Right ventricle myocardium inferior (tissue), 1 donor: ENCODE measurements at places on chromosomes 1 and 21. TPM values are rescaled to one million over a fixed set of nuclear protein-coding genes. Genes with fewer than 3 reads are reported as not detected.

- no peak for DNase-seq
Measured at GRCh38 chr21:39673163-39673562, 60.4 kb downstream of the B3GALT5 start.

GRCh38 chr1:169316556-169316955 is 51.0 kb downstream of the NME7 start:
- no peak for DNase-seq

GRCh38 chr1:210376836-210377372 is 48.2 kb downstream of the HHAT start:
- no peak for DNase-seq

DNA sequence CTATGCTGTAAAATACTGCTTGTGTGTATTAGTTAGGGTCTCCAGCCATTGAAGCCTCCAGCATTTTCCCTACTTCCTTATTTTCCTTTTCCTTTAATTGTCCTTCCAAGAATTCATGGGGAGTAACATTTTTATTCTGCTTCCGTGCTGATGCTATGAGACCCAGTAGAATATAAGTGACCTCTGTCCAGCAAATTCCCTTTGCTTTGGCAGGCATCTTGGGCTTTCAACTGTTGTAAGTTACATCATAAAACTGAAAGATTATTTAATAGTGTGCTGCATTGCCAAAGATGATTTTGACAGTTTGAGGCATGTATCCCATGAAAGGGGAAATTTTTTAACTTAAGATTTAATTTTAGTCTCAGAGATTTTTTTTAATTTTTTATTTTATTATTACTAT is 48.1 kb upstream of the B3GALT2 start:
- no peak for DNase-seq

GRCh38 chr1:14970115-14970798 is 183.3 kb upstream of the TMEM51 start:
- DNase-seq, result no peak

DNA sequence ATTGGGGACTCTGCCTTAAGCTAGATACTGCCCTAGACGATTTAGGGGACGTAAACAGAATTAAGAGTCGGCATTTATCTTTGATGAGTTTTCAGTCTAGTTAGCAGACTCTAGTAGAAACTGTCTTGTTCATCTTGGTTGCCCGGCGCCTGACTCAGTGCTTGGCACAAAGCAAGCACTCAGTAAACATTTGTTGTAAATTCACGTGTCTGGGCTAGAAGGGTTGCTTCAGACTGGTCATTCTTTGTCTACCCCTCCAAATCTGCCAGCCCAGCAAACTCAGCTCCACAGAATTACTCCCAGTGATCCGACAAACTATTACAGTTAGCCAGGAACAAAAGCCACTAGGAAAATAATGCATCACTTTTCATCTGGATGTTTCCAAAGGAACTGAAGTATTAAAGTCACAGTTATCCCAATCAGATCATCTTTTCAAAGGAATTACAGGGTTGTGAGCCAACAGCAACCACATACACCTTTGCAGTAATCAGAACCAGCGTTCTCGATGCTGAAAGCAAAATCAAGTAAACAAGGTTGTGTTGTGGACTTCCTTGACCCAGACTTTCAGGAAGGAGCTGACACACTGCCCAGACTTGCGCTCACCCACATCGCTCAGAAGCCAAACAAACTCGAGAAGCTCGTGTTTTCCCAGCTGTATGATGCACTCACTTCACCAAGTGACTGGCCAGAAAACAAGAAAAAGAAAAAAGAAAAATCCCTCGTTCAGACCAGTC is 66.5 kb upstream of the GADD45A start:
- peak; percentile 67 for DNase-seq

- DNase-seq, result no peak
Measured at GRCh38 chr1:45623972-45624371, at the start of gene CCDC17. CCDC17 (minus strand) TSS chr1:45624054; CDS start chr1:45623909, 145 bp downstream.

DNA sequence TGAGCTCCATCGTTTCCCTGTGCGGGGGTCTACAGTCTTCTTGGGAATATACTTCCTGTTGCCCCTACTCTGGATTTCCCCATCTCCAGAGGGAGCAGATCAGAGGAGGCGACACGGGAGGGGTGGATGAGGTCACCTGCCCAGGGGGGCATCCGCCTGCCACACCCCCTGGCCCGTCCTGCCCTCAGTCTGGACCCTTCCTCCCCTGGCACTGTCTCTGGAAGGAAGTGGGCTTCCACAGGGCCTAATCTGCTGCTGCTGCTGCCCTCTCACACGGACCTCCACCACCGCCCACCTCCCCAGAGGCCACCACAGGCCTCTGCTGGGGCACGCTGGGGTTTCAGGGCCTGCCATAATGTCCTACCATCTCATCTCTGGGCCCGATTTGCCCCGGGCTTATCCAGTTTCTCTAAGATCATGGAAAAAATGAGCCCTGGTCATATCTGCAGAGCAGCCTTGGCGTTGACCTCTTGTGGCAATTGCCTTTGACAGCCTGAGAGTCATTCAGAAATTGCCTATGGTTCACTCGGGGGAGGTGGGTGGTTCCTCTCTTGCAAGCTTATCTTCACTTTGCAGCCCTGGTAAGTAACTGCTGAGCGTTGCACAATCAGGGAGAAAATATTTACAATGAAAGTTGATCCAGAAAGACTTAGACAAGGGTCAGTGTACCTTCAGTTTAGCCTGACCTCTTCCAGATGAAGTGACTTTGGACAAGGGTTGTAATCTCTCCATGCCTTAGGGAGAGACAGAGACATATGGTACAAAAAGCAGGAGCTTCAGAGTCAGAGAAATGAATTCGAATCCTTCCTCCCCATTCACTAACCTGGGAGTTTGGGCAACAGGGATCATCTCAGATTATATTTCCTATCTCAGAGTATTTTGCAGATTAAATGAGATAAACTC is 252.4 kb downstream of the TOMM20 start:
- DNase-seq, result no peak

DNA sequence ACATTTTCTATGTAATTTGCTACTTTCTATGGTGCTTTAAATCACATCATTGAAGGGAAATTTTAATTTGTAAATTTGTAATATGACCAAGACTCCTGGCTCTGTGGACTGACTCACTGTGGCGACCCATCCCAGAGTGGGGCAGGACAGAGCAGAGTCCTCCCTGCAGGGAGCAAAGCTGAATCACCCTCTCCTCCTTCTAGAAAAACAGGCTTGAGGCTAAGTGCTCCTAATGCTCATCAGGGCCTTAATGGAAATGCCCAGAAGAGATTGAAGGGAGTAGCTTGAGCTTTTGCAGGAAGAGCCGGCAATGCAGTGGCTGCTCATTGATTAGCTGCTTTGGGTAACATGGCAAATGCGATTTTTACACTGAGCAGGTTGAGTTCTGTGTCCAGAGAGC is 16.8 kb downstream of the S100A10 start:
- no peak for DNase-seq

DNA sequence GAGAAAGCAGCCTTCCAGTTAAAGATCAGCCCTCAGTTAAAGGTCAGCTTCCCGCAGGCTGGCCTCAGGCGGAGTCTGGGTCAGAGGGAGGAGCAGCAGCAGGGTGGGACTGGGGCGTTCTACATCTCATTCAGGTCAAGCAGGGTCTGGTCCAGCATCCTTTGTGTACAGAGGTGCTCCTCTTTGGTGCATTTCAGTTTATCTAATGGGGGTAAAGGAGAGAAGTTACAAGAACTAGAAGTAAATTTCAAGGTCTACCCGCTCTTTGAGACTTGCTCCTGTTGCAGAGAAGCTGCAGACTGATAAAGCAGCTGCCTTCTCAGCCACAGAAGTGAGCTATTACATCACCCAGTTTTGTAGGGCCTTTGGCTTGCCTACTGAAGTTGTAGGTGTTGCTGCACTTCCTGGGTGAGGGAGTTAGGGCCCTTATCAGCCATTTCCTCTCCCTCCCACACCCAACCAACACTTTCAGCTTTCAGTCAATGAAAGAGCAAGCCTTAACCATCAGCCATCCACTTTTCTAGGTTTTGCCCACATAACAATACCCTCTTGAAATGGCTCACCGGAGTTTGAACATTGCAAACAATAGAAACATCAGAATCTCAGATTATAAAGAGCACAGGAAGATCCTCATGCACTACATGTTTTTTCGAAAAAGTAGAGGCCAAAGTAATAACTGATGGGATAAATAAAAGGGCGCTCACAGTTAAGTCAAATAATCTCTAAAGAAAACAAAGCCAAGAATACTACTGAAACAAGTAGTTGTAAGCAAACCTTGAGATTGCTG is 2.8 kb upstream of the NUP210L start:
- no peak for DNase-seq

- DNase-seq, result no peak
Measured at GRCh38 chr1:212629450-212630157, 21.0 kb downstream of the ATF3 start.

GRCh38 chr1:185166106-185166505 is 9.1 kb downstream of the SWT1 start:
- no peak for DNase-seq

- DNase-seq, result no peak
Measured at GRCh38 chr1:160534823-160535605, 12.0 kb upstream of the SLAMF6 start.

- DNase-seq, result no peak
Measured at GRCh38 chr1:30422251-30422650, 301.1 kb downstream of the MATN1 start.

DNA sequence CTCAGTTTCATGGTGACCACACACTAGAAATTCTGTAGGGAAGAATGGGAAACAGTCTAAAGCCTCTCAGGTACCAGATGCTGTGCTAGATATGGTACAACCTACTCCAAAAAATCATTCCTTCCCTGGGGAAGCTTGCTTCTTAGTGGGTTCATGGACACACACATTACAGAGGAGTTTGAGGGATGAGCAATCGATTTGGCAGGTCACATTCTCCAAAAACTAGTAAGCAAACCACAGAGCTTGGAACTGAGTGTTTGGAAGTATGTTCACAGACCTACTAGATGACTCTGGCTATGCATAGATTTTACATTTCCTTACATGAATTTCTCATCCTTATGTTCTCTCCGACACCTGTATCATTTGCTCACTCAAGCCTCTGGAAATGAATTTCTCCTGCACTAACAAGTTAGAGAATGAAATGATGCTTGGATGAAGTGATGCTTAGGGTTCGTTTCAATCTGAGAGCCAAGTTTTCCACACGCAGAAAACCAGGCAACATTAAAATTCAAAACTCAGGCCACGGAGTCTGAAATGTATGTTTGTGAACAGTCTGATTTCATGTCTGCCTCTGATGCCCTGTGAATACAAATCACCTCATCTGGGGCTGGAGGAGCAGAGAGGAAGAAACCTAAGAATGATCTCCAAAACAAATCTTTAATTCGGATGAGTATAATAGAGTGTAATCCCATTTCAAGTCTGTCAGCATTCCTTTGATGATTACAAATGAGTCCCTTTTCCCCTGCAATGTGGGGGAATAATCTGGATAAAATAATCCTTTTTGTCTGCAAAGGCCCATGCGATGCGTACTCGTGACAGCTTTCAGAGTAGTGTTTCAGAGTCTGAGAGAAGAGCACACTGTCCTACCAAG is 11.0 kb downstream of the EVA1C start:
- DNase-seq, result no peak

DNA sequence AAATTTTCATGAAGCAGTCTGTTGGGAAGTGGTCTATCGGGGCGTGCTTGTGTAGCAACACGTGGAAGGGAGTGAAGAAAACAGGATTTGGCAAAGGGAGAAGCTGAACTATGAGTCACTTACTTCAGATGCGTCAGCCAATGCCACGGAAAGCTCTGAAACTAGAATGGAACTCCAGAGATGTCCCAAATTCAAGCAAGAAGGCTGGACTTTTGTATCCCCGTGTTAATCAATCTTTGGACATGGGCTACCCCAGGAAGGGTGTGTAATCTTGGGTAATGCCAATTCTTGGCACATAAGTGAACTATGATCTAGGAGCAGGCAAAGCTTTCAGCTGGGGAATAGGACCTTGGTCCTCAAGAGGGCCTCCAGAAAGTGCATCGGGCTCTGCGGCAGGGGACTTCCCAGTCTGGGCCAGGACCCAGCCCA is 102.6 kb downstream of the ADSS2 start:
- no peak for DNase-seq

DNA sequence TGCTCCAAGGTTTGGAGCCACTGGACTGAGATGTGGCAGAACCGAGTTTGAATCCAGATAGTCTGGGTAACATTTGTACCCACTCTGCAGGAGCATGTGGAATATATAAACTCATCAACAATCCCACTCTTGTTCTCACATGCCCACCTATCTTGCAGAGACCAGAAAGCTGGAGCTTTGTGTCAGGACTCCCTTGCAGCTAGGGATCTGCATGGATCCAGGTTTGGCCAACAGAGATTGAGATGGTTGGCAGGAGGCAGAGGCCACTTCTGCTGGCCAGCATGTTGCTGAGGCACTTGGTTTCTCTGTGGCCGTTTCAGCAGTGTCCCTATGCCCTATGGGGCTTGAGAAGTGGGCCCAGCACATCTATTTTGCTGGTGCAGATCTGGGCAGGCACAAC is 208.3 kb downstream of the KAZN start:
- DNase-seq, result no peak

DNA sequence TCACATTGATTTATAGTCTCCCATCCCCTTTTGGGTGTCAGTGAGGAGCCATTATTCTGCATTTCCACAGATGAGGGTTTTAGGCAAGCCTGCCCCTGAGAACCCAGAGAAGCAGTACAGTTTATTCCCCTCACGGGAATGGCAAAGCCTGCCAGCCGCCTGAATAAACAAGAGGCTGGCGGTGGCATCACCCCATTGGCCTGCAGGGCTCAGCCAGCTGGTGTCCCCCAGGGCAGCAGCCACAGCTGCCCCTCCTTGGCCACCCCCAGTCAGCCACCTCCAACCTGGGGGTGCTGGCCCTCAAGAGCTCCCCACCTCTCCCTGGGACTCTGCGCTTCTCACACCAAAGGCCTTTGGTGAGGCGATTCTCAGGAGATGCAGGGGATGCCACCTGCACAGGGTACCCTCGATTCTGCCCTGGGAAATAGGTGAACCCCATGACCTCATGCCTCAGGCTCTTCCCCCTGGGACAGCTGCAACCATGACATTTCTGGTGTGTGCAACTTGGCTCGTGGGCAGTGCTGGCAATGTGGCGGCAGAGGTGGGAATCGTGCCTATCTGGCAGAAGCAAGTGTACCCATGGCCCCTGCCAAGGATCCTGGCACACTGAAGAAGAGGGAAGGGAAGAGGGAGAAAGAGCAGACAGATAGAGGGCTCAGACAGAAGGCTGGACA is 14.0 kb downstream of the OLFML2B start:
- DNase-seq, result no peak

GRCh38 chr1:86156566-86157455 is at the start of gene COL24A1:
COL24A1 (minus strand) TSS chr1:86156772; CDS start chr1:86156396, 376 bp downstream.
- DNase-seq, result peak; percentile 73

DNA sequence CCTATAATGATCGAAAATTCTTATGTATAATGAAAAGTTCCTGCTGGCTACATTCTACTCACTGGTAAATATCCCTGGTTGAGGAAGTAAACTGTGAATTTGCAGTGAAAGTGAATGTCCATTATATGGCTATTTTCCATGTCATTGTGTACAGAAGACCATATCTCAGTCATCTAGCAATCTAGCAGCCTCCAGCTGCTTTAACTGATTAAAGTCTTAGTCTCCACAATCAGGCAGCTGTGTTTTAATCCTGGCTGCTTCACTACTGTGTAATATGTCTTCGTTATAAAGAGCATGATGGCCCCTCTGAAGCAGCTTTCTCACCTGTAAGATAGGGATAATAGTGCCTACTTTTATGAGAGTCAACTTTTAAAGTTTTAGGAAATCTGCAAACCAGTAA is 11.4 kb downstream of the CLCA2 start:
- no peak for DNase-seq

RRP1 gene
- 10.1 TPM for total RNA-seq

SEMA4A gene
- 2.2 TPM for total RNA-seq

PTGS2 gene
- 0.32 TPM for total RNA-seq

SPRR2E gene
- total RNA-seq, result not detected

SPATA45 gene
- not detected for total RNA-seq

TMEM61 gene
- not detected for total RNA-seq

OR2G6 gene
- total RNA-seq, result not detected

NBPF10 gene
- total RNA-seq, result 0.62 TPM
